ENCODE measurements at places on chromosomes 16 and 17.
A peak's percentile ranks its signal among the peaks of the same experiment; 100 is the strongest.

DNA sequence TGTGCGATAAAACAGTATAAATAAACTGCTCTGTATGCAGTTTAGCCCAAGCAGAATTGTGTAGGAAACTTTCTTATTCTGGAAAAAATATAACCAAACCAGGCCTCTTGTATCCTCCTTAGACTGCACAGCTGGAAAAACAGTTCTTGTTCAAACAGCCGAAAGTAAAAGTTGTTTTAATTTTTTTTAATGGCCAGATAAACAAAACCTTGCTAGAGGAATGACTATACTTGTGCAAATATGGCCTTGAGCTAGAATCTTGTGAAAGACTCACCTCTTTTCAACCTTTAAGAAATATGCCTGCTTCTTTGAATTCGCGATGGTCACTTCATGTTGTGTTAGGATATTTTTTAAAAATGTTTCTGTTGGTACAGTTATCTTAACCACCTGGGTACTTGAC, 114.5 kb upstream of the MAF start:
- no peak for DNase-seq

GRCh38 chr17:77381731-77382130, 241.0 kb downstream of the SEC14L1 start:
- DNase-seq = no peak

DNA sequence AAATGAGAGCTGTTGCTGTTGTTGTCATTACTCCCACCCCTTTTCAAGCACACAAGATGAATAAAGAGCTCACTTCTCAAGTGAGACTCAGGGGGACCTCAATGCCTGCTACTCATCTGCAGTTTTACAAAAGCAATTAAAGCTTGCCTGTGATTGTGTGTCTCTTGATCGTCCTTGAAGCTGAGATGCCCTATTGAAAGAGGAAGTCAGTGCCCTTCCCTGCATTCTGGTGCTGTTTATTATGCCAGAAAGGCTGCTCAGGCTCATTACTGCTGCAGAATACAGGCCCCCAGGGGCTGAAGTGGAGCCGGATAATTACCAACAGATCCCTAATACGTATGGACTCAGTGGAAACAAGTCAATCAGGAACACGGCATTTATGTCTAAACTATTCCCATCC, 147.2 kb downstream of the HS3ST2 start:
- no peak for DNase-seq

GRCh38 chr16:15961060-15961511, 11.7 kb downstream of the ABCC1 start:
- DNase-seq = peak; percentile 91

GRCh38 chr17:39662551-39663339, 2.4 kb upstream of the TCAP start:
- no peak for DNase-seq

All from naive thymus-derived CD4-positive, alpha-beta T cell (primary cell).